Left cardiac atrium (tissue), 4 donors: ENCODE measurements at places on chromosomes 11 and 22.

DNA sequence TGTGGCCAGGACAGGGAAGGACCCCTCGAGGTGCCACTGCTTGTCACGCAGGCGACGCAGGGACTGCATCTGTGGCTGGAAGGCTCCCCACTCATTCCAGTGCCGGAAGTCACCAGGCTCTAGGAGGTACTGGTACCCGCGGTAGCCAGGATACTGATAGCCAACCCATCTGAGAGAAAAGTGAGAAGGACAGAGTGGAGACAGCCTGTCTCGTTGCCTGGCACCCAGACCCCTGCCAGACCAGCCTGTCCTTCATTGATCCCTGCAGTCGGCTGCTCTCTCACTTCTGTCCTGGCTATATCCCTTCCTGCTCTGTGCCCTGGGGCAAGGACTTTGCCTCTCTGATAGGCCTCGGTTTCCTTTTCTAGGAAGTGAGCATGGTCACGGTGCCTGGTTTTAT lies 9.6 kb upstream of the TPST2 start:
- DNase-seq: no peak

DNA sequence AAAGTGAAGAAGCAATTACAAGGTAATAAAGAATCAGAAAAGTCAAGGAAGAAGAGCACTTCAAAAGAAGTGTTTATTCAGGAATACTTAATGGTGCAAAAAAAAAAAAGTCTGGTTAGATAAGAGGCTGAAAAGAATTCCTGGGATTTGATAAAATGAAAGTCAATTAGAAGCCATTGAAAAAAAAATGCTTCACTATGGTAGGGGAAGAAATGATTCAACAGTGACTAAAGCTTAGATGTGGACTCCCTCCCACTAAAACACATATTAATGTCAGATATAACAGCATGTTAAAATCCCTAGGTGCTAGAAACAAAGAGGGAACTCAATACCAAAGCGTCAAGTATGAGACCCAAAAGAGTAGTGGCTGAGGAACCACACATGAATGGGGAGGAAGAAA lies 335.3 kb upstream of the PITPNB start:
- DNase-seq: no peak

DNA sequence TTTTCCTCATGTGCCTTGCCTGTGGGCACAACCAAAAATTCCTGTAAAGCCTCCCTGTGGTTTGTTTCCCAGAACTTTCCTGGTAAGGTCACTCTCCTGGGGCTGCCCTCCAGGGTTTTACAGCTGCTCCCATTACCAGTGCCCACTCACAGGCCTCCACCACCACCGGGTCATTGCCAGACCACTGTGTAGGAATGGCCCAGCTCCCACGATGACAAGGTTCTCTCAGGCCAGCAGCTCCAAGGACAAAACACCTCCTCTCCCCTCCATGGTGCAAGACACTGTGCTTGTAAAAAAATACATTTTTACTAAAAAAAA lies 96.1 kb upstream of the AKIP1 start:
- DNase-seq: no peak

GRCh38 chr11:46265764-46266163 lies 11.7 kb upstream of the CREB3L1 start:
- DNase-seq: no peak

DNA sequence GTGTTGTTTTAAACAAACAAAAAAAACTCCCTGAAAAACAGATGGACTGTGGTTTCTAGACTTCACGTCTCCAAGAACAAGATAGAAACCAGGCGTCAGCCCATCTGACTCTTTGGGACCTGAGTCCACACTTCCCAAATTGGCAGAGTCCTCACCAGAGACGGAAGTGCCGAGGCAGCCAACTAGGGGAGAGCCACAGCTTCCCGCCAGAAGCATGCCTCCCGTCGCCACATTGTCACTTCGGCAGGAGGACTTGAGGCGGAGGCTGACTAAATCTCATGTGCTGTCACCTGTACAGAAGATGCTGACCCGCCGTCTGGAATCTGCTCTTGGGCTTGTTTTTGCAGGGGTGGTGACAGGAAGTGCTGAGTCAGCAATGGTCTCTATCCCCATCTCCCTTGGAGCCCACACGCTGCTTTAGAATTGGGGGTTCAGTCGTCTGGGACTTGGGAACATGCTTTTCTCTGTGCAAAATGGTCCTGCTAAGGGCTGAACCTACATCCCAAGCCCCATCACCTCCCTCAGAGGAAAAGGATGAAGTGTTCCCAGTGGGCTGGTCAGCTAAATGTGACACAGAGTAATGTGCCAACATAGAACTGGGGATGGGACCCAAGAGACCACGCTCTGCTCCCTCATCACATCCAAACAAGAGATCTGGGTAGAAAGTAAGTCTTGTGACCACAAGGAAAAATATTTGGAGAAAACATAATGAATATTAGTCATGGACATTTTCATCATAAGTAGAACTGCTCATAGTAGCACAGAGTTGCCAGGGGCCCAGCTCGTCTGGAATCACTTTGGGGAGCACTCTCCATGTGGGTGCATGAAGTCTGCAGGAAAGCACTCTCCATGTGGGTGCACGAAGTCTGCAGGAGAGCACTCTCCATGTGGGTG lies 152.9 kb downstream of the SNX19 start:
- no peak for DNase-seq

DNA sequence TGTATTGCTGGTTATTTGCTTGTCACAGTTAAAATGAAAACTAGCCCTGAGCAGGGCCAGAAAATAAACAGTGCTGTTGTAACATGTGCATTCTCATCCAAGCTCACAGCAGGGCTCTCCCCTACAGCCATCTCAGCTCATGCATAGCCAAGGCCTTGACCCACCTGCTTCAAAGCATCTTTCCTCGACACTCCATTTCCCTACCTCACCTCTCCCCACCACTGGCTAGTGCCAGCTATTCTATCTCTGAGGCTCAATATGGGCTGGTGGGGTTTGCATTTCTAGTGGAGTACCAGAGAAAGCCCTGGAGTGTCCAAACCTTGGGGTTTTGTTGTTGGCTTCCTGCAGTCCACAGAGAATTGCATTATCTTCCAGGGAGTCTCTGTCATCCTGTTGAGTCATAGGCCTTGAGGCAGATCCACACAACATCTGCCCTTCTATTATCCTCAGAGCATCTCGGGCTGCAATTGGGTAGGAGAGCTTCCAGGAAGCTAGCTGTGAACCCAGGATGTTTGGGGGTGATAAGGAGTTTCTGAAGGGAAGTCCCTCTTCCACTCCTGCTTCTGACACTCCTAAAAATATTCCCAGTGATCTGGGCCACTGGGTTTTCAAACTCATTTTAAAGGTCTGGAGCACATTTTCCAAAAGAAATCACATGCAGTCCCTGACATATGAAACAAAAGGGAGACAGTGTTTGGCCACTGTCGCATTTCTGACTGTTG lies 36.1 kb upstream of the AMOTL1 start:
- DNase-seq: peak; percentile 26

- no peak for DNase-seq
These were observed 12.4 kb upstream of the TEF start for GRCh38 chr22:41369424-41369745.

DNA sequence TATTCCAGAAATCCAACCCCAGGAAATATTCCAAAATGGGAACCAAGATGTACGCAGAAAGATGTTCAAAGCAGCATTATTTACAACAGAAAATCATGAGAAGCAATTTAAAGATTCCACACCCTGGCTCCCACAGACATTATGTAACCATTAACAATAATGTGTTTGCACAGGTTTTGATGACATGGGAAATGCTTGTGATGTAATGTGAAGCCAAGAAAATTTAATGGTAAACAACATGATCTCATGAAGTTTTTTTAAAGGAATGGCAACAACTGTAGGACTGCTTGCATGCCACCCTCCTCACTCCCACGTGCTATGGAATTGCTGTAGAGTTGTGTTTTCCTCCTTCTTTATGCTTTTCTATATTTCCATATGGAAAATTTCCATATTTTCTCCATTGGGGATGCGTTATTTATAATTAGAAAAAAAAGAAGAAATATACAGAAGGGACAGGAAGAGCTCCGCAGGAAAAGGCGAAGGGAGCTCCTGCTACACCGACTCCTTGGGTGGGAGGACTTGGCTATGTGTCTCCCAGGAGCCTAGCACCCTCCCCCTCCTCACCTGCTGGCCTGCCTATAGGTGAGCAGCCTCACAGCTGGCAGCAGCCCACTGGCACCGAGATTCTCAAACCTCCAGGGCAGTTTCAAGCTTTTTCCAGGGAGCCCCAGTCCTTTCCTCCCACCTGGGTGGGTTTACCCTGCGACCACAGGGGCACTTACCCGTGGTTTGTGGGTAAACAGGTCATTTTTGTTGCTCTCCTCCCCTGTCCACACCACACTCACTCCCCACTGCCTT lies 20.9 kb downstream of the LRFN4 start:
- no peak for DNase-seq

DNA sequence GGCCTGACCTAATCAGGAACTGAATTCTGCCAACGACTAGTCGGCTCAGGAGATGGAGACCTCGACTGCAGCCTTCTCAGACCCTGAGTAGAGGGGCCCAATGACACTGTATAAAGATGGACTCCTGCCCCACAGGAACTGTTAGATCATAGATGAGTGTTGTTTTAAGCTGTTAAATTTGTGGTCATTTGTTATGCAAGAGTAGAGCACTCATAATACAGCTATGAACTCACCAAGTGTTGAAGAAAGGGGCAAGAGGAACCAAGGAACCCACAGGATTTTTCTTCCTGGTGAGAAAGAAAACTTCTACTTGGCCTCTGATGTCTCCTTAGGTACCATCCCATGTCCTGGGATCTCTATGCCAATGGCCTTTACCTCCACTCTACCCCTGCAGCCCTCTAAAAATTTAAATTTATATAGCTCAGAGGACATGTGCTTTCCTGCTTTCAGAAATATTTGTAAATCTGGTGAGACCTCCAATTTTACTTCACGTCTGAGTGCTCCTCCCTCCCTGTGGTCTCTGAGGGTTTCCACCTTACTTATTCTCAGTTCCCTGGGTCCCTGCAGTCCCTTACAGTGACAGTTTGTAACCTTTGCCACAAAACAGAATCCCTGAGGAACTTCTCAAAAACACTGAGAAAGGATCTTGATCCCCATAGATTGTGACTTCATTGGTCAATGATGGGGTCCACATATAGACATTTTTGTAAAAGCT lies 256.3 kb upstream of the ARHGAP20 start:
- DNase-seq: no peak

DNA sequence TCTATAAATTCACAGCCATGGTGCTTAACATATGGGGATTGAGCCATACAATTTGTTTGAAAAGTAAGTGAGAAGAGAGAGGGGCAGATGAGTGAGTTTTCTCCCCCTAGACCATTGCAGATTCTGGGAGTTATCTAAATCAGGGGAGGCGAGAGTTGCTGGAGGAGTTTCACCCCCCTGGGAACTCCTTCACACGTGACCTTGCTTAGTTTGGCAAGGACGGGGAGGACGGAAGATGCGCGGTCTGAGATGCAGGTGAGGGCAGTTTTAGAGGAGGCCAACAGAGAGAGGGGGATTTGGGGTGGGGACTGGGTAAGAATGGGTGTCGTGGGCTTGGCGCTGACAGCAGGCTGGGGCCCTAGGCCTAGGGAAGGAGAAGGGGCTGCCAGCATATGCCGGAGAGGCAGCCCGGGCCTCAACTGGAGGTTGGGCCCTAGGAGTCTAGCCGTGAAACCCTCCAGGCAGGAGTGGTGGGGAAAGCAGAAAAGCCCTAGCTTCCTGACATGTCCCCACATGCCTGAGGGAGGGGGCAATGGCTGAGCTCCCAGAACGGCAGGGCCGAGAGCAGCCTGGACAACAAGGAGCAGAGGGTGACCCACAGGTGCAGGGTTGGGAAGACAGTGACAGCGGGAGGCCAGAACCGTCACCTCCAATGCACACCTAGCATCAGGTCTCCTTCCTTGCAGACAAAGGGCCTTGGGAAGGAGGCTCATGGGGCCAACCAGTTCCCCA lies 63.9 kb downstream of the ELFN2 start:
- no peak for DNase-seq

GRCh38 chr22:35089139-35089538 lies 23.2 kb downstream of the ISX start:
- DNase-seq: no peak

DNA sequence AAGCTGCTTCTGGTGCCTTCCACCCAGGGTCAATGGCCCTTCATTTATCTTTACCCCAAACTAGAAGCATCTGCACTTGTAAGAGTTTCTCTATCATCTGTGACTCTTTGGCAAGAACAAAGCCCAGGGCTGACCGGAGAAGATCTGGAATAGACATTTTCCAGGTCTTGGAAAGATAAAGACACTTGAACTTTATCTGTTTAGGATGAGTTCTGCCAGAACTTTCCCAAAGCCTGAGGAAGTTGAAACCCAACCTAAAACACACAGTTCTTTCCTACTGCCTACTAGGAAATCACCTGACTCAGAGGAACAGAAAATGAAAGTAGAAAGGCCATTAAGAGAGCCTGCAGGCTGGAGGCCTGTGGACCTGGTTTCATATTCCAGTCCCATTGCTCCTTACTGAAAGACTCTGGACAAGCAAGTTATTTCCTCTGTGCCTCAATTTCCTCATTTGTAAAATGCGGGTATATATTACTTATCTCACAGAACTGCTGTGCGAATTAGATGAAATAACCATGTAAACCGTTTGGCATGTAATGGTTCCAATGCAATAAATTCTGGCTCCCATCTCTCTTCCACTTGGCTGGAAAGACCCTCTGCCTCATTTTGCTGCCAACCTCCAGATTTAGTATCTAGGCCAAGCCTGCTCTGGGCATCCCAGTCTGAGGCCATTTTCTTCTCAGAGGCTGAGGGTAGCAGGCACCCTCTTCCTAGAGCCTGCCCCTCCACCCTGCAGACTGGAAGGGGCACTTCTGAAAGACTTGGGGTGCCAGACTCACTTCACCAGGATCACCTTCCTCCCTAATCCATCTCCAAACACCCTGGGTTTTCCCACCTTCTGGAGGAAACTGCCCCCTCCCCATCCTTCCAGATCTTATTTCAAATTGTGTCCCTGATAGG lies 1.2 kb downstream of the UBE2L6 start:
- no peak for DNase-seq

- DNase-seq: no peak
These were observed 342.6 kb upstream of the CCDC90B start for GRCh38 chr11:83628622-83629355.

DNA sequence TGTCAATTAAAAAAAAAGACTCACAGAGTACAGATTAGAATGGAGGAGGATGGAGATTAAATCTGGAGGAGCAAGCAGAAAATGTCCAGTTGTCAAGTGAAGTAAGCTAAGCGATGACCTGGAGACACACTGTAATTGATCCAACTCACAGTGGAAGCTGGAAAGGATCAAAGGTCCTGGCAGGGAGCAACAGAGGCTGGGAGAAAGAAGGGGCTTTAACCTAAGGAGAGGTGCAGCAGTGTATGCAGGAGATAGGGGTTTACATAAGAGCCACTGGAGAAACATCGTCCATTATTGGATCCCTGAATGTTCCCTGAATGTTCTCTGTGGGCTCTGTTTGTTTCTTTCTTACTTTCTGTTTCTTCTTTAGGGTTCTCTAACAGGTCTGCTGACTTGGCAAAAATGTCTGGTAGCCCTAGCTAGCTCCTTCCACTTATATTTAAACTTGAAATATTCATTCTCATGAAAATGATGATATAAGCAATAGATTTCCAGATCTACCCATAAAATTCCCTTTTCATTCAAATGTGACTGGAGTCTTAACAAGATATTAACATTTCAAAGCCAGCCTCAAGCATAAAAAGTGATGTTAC lies 30.1 kb upstream of the CAT start:
- DNase-seq: no peak

- no peak for DNase-seq
These were observed 1.1 kb upstream of the TTLL8 start for GRCh38 chr22:50058906-50059880.

GRCh38 chr11:115700496-115700895 lies 196.3 kb upstream of the CADM1 start:
- DNase-seq: no peak
